Activated CD4-positive, alpha-beta T cell treated with anti-CD3 and anti-CD28 coated beads, Interleukin-2, amount 50 U/mL, for 1 hour (primary cell): ENCODE measurements at places on chromosomes 5 and 9.

DNA sequence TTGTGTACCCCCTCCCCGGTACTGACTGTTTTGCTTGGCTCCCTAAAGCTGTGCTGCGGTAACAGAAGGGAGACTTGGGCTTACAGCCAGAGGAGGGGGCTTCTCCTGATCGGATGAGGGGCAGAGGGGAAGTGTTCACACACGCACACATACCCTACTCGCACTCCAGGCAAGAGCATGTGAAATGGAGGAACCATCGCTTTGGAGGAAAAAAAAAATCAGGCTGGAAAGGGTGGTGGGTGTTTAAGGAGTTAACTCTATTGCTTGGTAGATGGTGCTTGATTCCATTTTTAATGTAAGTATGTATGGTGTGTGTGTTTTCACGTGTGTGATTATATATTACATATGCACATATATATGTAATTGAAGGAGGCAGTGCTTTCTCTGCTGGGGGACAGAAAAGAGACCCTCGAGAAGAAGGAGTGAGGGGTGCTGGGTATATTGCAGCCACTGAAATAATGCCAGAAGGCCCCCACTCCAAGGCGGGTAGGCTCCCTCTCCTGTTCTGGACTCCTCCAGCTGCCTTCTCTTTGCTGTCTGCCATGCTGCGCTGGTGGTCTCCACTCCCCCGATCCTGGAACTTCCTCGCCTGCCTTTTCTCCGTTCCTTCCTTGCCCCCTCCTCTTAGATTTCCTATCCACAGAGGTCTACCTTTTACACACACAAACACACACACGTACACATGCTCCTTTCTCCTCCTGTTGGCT, 721 bp downstream of the GRIA1 start:
- no peak for DNase-seq

- DNase-seq = no peak
Measured at GRCh38 chr9:115098226-115098965, 19.6 kb downstream of the TNC start.

GRCh38 chr5:93893075-93893474, 151.7 kb upstream of the POU5F2 start:
- DNase-seq = no peak

DNA sequence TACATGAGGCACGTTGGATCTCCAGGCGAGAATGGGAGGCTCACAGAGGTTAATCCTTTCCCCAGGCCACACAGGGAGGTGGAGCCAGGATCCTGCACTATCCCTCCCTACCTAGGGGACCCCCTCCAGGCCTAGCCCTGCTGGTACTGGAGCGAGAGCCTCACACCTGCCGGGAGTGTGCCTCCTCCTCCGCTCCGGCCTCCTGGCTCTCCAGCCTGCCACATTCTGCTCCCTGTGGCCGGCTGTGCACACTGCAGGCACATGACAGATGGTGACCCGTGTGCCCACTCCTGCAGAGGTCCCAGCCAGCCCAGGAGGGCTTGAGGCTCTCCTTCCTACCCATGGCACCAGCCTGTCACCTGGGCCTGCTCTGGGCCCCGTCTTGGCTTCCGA, 93.4 kb downstream of the RXRA start:
- no peak for DNase-seq

GRCh38 chr9:114688909-114689610, 7.1 kb upstream of the TEX48 start:
- no peak for DNase-seq

DNA sequence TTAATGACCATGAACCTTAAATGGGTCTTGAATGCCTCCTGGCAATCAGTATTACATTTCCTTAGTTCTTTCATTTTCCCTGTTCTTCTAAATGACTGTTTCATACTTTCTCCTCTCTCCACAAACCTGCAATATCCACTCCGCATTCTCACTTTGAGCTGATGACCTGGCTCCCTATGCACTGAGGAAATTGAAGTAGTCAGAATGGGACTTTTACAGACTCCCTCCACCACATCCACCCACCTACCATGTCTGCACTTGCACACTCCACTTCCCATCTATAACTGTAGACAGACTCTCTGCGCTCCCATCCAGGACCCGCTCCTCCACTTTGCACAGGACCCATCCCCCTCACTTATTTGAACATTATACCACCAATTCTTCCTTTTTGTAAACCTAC, 36.2 kb upstream of the GZMA start:
- no peak for DNase-seq

DNA sequence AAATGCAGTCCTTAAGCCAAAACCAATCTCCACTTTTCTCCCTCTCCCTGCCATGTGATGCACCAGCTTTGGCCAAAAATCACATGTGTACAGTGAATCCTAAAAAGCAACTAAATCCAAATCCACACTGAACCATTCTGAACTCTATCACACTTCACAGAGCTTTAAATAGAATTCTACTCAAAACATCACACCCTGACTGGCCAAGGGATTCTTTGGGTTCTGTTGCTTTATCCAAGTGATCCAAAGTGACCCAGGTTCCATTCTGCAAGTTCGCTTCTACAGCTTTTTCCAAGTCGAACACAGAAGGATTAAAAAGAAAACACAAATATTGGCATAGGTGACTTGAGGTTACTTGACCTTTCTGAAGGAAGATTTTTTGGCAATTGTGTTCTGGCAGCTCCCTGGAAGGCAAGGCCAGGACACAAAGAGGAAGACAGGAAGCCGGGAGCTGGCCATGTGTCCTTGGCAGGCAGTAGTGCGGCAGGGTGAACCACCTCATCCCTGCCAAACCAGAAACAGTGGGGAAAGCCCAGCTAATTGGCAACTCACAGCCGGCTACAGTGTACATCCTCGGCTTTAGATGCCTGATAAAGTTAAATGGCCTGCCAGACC, 115.0 kb downstream of the NFIB start:
- no peak for DNase-seq
